ENCODE measurements at places on chromosomes 11 and 22.

GRCh38 chr11:71193431-71193830, 58.9 kb downstream of the SHANK2 start:
- no peak for DNase-seq

DNA sequence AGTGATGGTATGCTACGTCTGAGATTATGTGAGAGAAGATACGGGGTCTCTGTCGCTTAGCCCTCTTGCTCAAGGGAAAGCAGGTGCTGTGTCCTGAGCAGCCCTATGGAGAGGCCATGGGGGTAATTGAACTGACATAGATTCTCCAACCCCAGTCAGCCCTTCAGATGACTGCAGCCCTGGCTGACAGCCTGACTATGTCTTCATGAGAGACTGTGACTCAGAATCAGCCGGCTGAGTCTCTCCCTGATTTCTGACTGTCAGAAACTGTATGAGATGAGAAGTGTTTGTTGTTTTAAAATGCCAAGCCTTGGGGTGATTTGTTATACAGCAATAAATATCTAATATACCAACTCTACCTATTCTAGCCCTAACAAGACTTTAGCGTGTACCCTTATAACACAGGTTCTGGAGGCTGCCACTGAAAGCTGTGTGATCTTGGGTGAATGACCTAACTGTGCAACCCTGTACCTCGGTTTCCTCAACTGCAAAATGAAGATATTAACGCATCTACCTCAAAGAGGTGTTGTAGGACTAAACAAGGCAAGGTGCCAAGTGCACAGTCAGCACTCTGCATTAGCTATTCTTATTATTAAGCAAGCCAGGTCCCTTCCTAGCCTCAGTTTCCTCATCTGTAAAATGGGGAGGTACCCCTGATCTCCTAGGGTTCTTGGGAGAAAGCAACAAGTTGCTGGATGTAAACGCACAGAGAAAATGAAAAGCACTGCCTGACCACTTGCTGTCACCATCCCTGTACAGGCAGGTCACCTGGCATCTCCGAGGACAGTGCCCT, 24.9 kb downstream of the SLC43A1 start:
- DNase-seq = no peak

DNA sequence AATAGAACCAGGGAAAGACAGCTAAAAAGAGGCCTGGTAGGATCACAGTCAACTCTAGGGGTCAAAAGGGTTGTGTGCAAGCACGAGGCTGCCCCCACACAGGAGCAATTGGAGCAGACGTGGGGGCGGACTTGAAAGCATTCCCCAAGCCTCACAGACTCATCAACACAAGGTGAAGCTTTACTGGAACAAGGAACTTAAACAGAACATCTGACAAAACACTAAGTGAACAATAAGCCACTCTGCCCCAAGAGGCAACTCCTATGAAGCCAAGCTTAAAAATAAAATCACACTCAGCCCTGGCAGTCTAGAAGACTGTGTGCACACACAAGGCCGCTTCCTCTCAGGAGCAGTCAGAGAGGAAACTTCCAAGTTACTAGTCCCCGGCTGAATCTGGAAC, 32.2 kb upstream of the TEAD1 start:
- DNase-seq = no peak

DNA sequence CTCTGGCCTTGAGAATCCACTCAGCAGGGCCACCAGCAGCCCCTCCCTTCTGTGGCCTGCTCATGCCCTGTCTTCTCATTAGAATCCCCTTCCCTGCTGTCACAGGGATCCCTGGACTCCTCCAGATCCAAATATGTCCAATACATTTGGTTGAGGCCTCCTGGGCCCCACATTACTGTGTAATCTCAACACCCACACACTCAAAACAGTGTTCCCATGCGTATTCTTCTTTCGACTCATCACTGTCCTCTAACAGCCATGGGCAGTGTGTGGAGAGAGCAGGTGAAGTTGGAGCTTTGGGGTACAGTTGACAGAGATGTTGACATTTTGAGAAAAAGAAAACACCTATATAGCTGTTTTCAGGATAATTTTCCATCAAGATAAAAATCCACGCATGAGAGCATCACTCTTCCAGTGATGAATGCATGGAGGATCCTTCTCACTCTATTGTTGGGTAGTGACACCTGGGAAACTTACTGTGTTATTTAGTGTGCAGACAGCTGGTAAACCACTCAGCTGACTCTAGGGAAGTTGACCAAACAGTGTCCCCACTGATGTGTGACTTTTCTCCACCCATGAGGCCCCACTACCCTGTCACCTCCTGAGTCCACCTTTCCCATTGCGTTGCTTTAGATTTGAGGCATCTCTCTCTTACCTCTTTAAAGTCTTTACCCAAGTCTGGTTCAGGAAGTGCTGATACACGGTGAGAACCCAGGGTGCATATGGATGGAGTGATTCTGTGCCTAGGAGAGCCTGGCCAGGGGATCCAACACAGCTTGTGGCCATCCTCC, 28.7 kb upstream of the VPREB1 start:
- DNase-seq = no peak

GRCh38 chr11:72244361-72245262, 636 bp upstream of the PHOX2A start:
- DNase-seq = no peak

- DNase-seq = no peak
These were observed 4.0 kb upstream of the NRXN2 start for GRCh38 chr11:64726867-64727530.

DNA sequence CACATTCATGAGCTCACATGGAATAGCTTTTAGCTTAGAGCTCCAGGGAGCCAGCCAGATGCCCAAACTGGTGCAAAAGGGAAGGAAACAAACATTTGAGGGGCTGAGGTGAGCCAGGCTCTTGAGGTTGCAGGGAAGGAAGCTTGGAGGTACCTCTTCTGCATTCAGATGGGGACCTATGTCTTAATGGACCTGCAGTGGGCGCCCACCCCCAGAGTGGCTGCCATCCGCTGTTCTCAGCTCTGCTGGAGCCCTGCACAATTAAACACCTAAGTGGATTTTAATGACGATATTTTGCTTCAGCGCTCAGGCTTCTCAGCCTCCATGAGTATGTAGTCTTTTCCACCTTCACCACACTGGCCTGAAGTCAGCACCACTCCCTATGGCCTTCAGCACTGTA, 100.8 kb downstream of the LDLRAD3 start:
- no peak for DNase-seq

- no peak for DNase-seq
These were observed 44.9 kb downstream of the GRAMD1B start for GRCh38 chr11:123474994-123475393.

- DNase-seq = no peak
These were observed 65.2 kb downstream of the MTNR1B start for GRCh38 chr11:93034723-93035039.

DNA sequence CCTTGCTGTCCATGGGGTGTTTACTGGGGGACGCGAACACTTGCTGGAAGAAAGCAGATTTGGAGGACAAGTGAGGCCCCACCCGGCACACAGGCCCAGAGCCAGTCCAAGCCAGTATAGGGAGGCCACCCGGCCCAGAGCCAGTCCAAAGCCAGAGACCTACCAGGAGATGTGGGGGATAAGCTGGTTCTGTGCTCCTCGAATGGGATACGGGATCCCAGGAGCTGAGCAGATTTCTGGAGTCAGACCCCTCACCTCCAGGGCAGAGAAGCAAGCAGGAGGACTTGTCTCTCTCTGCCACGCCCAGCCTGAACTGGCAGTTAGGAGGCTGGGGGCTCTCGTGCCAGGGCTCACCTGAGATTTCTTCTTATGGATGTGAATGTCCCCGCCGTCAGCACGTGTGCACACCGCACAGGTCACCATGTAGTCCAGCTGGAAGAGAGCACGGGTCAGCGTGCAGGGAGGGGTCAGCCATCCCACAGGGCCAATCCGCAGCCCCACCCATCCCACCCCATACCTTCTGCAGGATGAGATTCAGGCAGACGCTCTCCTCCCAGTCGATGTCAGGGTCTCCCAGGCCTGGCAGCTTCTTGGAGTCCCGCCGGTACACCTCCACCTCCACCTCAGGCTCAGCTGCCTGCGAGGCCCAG, 35.3 kb downstream of the KIAA0930 start:
- DNase-seq = no peak

DNA sequence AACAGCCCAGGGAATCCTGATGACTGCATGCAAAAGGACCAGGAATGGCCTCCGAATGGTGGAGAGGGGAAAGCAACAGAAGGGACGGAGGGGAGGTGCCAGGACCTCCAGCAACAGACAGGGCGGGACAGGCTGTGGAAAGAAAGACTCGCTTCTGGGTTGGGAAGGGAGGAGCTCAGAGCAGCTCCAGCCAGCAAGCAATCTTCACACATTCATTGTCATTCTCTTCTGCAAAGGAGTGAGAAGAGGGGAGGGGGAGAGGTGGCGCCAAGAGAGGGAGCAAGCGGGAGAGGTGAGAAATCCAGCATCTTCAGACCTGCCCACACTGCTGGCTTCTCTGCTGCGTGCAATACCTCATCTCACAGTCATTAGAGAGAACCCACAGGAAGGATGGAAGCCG, 509.0 kb downstream of the BUD13 start:
- no peak for DNase-seq

GRCh38 chr11:103024086-103024485, 67.9 kb downstream of the DCUN1D5 start:
- DNase-seq = no peak

DNA sequence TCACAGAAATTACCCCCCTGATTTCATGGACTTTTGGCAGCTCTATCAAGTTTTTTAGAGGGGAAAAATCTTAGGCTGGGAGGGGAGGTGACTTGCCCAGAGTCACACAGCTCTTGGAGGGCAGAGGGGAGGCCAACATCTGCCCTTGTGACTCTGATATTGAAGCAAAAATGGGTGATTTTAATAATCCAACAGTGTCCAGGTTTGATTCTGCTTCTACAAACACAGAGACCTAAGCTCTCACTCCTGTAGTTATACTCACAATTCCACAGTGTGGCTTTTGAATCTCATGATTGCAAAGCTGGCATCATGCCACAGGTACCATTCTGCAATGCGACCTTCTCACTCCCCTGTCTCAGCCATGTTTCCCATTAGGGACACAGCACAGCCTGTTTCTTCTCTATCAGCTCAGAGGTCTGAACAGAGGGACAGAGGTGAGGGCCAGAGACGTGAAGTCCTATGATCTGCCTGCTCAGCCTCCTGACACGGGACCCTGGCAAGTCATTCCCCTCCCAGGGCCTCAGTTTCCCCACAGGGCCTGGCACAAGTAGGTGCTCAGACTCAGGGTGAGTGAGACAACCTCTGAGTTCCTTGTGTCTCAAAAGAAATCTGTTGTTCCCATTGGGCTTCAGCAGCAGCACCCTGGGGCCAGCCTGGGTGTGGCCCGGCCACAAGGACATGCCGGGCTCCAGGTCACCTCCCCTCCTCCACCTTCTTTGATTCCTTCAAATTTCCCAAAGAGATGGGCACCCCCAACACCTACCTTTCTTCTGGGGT, 766 bp downstream of the APOL2 start:
- DNase-seq = no peak

DNA sequence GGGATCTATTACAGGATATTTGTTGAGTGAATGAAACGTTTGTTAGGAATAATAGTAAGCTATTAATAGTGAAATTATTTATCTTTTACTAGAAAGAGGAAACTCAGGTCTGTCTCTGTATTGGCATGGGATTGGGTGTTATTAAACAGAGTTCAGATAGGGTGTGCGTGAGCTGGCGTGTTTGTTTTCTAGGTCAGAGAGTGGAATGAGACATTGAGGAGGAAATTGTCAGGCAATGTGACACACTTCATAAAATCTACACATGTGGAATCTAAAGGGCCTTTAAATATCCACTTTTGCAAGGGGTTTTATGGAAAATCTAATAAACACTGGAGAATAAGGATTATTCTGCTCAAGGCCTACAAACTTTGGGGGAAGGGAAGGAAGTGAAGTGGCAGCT, 552.9 kb downstream of the NTM start:
- no peak for DNase-seq

- no peak for DNase-seq
These were observed 99.3 kb downstream of the FDX1 start for GRCh38 chr11:110529043-110529442.

DNA sequence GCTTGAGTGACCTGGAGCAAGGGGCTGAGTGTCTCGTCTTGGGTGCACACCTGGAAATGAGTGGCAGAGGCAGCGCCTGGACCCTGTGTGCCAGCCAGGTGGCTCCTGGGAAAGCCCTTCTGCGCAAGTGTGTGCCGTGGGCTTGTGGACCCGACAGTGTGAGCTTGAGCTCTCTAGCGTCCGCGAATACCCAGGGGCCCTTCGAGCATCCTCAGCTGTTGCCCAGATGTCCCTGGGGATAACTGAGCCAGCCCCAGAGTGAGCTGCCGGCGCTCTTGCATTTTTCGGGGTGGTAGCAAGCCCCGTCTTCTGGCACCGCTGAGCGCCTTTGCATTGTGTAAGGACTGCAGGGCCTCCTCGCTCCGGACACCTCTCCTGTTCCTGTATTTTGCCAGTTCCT, 399.2 kb downstream of the TBC1D22A start:
- DNase-seq = no peak

DNA sequence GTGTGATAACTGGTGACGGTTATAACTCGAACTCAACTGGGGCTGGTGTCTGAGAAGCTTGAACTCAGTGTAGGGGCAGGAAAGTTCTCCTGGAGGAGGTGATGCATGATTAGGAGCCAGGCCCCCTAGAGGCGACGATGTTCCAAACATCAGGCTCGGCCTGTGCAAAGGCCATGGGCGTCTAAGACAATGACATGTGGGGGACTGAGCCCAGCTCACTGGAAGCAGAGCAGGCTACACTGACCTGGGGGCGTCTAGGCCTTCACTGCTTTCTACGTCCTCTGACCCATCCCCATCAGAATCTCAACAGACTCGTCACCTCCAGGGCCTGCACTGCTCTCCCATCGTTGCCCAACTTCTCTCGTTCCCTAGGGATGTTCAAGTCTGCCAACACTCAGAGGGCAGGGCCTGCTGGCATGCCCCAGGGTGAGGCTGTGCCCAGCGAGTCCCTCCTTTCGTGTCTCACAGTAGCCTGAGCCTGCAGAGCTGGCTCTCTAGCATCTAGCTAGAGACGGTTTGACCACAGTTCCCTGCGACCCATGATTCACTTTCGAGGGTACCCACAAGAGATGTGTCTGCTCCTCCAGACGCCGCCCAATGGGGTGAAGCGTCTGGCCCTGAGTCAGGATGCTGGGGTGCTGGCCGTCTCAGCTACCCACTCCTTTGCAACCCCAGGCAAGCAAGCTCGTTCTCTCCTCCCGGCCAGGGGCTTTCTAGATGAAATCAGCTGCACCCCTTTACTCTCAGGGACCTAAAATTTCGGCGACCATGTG, 1.1 kb upstream of the ATG16L2 start:
- no peak for DNase-seq

DNA sequence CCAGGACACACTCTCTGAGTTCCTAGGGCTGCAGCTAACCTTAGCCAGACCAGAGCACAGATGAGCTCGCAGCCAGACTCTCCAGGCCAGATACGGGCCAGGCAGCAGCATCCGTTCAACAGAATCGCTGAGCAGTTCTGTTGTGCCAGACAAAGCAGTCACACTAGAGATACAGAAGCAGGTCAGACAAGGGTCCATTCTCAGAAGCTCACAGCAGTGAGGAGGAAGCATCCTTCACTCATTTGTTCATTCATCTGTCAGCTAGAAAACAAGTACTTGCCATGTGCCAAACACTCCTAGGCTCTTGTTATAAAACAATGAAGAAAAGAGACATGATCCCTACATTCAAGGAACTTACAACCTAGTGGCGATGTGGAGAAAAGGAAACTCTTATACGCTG, 2.6 kb downstream of the LMO2 start:
- no peak for DNase-seq

- DNase-seq = no peak
These were observed 42.9 kb upstream of the AKIP1 start for GRCh38 chr11:8867931-8868631.
